Stimulated activated CD4-positive, alpha-beta T cell treated with anti-CD3 and anti-CD28 coated beads, Interleukin-1b, Interleukin-23, amount 100 ng/mL, for 24 hours (primary cell): ENCODE measurements at places on chromosomes 13 and 19.
A peak's percentile ranks its signal among the peaks of the same experiment; 100 is the strongest.

DNA sequence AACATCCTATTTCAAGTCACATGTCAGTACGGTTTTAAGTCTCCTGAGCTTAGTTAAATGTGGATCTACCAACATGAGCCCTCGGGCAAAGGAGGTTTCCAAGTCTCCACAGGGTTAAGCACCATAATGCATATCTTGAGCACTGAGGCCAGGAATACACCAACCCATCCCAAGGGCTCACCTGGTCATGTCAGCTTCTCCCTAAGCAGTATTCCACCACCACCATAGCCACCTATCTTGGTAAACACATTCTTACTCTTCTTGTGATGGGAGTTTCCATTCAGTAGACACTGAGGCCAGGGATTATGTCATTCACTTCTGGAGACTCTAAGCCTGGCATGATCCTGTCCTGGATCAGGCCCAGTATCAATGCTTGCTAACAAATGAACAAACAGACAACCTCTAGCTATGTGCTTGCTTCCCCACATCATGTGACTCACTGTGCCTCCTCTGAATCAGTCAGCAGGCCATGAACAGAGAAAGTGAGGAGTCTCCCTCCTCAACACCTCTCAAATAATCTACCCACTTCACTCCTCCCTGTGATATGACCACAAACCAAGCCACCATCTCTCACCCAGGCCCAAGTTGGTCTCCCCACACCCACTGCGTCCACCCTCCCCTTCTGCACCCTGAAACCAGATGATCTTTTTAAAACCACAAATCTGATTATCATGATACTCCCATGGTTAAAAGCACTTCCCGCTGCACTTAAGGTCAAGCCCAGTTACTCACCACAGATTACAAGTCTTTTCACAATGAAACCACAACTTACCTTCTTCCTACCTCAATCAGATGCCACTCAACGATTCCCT is 5.8 kb downstream of the PEG3 start:
- DNase-seq: no peak

GRCh38 chr13:31045286-31046081 is 113.0 kb downstream of the TEX26 start:
- peak; percentile 41 for DNase-seq

DNA sequence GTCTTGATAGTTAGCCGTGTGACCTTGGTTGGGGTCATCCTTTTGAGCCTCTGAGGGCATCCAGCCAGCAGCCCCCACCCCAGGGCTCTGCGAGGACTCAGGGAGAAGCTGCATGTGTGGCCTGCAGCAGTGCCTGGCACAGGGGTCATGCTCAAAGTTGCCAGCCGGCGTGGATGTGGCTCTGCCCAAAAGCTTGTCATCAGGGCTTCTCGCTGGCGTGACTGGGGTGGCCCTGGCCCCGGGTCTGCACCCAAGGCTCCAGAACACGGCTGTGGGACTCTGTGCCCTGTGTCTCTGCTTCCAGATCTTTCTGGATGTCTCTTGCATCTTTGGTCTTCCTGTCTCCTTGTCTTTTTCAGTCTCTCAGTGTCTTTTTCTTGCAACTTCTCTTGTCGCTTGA is 90.9 kb downstream of the RYR1 start:
- no peak for DNase-seq

DNA sequence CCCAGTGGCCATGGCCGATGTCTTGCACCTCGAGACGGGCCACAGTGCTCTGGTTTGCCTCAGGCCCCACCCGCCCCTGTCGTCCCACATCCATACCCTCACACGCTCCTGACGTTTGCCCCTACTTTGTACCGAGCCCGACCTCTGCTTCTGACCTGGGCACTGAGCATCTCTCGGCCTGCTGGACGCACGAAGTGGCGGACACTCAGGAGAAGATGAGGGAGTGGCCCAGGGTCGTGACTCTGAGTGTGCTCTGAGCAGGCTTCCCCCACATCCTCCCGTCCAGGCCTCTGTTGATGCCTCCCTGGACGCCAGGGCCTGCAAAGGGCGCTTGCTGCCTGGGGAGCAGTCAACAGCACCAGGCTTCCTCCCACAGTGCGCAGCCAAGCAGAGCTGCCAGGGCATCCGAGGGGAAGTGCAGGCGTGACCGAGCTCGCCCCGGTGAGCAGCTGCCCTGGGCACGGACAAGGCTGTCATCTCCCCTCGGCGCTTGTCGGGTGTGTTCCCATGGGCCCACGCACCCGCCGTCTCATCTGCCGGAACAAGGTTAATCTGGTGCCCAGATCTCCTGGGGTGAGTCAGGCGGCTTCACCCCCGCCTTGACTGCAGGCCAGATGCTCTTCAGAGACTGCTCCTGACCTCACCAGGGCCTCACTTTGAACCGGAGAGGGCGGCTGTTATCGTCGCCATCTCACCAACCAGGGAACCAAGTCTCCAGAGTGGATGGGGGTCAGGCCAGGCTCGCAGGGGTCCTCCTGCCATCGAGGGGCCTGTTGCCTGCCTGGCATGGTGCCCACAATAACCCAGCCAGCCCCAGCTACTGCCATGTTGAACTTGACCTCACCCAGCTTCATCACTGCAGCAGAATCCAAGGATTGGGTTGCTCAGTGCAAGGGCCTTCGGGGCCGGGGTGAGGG is 27.2 kb downstream of the COMP start:
- no peak for DNase-seq

GRCh38 chr13:93851236-93851635 is 624.6 kb downstream of the GPC6 start:
- no peak for DNase-seq

GRCh38 chr19:39082745-39083598 is 1.2 kb upstream of the ACP7 start:
- no peak for DNase-seq

GRCh38 chr13:50761406-50761805 is 82.1 kb downstream of the DLEU7 start:
- DNase-seq: no peak

DNA sequence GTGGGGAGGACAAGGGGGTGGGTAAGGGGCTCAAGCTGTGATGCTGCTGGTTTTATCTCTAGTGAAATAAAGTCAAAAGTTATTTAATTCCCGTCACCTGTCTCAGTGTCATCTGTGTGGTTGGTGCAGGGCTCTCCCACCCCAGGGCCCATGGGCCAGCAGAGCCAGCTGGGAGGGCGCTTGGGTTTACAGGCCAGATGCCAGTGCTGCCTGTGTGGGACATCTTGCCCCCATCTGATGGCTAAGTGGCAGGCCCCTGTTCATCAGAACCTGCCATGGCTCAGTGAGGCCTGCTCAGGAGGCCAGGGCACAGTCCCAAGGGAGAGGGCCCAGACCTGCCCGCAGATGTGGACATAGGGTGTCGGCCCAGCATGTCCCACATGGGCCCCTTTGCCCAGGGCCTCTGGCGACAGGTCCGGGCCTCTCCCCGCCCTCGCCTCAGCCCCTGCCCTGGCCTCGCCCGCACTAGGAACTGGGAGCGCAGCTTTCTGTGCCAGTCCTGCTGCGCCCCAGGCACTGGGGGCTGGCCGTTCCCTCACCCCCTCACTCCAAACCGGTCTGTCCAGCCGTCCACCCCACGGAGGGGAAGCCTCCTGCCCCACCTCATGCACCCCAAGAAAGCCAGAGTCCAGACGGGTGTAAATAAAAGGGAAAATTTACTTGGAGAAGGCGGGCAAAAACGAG is 5.3 kb downstream of the ZNF296 start:
- no peak for DNase-seq

DNA sequence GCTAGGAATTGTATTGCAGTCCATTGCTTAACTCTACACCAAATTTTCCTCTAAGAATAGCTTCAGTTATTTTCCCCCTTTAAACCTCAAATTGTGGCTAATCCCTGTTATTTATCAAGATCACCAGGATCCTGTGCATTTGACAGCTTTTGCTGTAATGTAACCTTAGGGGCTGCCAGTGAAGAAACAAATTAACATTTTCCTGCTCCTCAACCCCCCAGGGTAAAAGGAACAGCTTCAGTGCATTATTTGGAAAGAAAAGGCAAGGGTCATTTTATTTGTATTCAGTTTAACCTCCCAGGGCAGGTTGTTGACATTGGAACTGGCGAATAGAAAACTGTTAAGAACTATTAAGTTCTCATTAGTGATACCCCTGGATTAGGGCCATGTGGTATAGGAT is 57.0 kb downstream of the PCDH20 start:
- DNase-seq: no peak

- no peak for DNase-seq
Observed at GRCh38 chr13:46198696-46199193, 13.0 kb upstream of the LRRC63 start.

DNA sequence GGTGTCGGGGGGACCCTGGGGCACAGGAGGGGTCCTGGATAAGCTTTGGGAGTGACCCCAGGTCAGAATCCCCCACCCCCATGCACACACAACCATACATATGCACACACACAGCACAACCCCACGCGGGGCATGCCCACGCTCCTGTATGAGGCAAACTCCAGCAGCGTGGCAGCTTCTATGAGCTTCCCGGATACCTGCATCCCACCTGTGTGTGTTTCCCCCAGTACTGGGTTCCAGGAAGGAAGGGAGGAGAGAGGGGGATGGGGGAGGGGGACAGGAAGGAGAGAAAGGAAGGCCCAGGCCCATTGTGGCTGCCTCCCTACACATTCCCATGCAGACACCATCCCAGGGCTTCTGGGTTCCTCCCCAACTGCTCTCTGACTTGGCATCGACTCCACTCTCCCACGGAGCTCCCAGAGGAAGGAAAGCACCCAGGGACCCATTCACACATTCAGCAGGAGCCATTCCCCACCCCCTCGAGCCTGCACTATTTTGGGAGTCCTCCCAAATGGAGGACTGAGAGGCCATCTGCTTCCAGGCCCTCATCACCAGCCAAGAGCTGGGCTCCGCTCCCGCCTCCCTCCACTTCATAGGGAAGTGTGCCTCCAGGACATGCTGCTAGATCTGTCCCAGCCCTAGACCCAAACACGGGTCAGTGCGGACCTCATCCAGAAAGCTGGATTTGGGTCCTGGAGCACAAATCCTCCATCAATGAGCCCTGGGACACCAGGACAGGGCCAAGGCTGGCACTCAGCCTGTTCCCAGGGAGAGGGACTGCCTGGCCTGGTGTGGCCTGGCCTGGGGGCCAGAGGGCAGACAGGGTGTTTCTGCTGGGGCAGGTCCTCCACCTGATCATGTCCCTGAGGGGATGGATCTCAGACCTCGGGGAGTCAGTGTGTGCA is 13.2 kb downstream of the PRR36 start:
- DNase-seq: no peak

DNA sequence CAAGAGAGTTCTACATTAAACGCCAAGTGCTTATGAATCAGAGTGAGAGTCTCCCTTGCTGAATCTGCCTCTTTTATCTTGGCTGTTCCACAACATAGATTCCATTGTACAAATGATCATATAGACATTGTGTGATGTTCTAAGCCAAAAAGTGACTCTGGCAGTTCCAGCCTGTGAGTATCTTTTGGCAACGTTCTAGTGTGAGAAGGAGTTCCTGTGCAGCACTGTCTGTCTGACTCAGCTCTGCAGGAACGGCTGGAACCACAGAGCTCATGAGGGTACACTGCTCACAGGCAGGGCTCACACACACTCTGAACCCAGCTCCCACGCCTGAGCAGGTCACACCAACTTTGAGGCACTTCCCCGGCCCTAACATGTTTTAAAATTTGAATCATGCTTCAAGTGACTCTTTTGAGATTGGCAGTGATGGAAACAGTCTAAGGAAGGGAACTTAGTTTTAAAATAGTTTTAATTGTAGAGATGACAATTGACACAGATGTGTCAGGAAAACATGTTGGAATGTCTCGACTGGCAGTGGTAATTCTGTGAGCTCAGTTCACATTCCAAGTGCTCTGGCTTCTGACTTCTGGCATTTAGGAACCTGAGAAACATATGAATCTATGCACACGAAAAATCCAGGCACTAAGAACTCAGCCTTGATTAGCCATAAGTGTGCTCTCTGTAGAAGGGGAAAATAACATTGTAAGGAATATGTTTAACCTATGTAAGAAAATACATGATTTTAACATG is 272.0 kb downstream of the UQCRFS1 start:
- DNase-seq: no peak

DNA sequence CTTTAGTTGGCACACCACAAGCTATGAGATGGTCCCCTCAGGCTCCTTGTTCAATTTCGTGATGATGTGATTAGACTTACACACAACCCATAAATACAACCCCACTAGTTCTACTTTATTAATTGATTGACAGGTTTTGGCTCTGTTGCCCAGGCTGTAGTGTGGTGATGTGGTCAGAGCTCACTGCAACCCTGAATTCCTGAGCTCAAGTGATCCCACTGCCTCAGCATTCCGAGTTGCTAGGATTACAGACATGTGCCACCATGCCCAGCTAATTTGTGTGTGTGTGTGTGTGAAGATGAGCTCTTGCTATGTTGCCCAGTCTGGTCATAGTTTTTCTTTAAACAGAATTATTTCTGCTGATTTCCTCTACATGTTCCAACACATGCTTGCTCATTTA is 17.5 kb upstream of the HTR2A start:
- DNase-seq: no peak

DNA sequence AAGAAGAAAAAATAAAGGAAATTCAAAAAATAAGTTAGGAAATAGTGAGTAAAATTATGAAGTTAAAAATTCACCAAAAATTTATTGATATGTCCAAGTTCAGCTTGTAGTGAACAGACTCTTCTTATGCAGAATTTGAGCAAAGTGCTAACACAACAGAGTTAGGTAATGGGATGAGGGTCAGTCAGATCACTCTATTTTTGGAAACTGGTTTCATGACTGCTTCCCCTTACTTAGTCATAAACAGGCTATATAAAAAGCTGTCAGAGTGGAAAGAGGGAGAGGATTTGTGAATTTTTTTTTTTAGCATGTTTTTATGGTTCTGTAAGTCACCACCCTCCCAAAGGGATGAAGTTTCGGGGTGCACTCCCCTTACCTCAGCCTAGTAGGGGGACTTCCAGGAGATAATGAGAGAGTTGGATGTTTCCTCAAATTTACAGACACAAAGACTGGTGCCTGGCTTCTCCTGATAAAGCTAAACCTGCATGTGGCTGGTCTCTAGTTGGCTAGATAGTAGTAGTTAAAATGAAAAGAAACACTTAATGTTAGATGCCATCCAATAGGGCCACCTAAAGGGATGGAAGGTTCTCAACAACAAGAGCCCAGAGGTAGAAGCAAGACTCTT is 4.5 kb downstream of the CPB2 start:
- no peak for DNase-seq

DNA sequence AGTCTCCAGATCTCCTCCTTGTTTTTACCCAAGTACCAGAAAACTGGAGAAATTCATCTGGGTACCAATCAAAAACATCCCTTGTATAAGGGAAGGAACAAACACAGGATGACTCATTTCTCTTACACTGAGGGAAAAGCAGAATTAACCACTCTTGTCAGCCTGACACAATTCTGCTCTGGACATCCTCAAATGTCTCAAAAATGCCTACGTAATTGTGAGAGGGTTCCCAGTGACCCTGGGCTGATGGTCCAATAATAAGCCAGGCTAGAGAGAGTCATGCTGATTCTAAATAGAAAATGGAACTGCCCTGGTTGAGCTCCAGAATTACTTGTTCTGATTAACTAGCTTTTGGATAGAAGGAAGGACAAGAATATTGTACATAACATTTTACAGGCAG is 14.5 kb downstream of the ZNF708 start:
- DNase-seq: no peak

DNA sequence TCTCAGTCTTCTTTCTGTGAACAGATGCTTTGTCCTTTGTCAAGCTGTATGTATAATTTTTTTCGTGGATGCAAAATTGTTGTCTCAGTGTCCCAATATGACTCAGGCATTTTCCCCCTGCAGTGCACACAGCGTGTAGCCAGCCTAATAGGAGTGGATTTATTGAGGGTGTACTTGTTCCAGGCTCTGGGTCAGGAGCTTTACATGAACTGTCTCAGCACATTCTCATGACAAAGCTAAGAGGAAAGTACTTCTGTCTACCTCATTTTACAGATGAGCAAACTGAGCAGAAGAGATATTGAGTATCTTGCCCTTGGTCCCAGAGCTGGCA is 50.8 kb downstream of the STK24 start:
- no peak for DNase-seq

- peak; percentile 91 for DNase-seq
Observed at GRCh38 chr13:99432609-99433542, 68.4 kb upstream of the TM9SF2 start.
